Omental fat pad (tissue), 4 donors: ENCODE measurements at places on chromosomes 3 and 15. TPM values are rescaled to one million over a fixed set of nuclear protein-coding genes. Genes with fewer than 3 reads are reported as not detected.

GRCh38 chr3:98596541-98597500, 3.4 kb upstream of the CPOX start:
- no peak for DNase-seq

DNA sequence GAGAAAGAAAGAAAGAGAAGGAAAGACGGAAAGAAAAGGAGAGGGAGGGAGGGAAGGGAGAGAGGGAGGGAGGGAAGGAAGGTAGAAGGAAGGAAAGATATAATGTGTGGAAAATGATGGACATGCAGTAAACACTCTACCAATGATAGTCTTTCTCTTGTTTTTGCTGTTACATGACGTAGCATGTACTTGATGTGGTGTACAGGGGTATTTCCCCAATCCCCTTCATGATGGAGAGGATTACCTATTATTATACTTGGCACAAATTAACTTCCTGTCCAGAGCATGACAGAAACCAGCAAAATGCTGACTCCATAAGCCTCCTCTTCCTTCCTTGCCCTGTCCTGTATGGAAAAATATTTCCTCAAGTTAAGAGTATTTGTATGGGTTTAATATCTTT, 124.4 kb downstream of the B3GALNT1 start:
- no peak for DNase-seq

SLC28A2 gene
- total RNA-seq, result not detected

CMTM8 gene
- total RNA-seq, result 4.8 TPM
